AG10803 (cell line): ENCODE measurements at places on chromosomes 16 and 17.

GRCh38 chr16:57661936-57662906 lies 5.9 kb upstream of the ADGRG3 start:
- DNase-seq, result no peak

DNA sequence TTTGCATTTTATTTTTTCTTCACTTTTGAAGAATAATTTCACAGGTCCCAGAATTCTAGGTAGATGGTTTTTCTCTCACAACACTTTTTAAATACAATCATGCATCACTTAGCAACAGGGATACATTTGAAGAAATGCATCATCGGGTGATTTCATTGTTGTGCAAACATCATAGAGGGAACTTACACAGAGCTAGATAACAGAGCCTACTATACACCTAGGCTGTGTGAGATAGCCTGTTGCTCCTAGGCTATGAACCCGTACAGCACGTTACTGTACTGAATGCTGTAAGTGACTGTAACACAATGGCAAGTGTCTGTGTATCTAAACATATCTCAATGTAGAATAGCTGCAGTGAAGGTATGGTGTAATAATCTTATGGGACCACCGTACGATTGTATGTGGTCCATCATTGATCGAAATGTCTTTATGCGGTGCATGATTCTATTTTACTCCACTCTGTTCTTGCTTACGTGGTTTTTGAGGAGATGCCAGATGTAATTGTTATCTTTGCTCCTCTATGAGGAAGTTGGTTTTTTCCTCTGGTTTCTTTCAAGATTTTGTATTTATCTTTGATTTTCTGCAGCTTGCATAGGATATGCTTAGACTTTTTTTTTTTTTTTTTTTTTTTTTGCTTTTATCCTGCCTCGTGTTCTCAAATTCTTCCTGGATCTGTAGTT lies 35.5 kb upstream of the TMEM92 start:
- DNase-seq, result no peak

- DNase-seq, result no peak
Observed at GRCh38 chr17:69417545-69418483, 3.3 kb downstream of the MAP2K6 start.

DNA sequence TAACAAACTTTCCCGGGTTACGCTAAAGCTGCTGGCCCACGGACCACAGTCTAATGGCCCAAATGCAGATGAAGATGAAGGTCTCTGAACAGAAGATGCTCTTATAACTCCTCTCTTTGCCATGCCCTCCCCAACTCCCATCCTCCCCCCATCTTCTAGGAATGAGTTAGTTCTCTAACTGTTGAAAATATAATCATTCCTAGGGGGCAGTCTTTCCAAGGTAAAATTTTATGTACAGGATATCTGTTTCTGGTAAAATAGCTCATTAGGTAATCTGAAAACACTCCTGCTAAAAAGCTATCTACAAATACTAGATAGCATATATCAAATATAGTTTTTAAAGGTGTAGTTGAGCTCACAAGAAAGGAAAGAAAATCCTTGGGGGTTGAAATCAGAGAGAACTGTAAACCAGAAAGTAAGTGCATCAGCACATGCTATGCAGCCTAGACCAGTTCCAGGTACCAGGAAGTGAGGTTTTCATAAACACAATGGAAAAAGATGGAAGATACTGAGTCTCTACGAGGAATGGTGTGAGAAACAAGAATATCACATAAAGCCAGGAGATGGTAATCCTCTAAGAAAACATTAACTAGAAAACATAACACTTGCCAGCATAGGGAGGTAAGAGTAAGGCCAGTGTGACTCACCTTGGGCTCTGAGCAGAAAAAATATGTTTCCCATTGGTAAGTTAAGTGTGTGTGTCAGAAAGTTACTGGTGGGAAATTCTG lies 38.1 kb downstream of the CMC2 start:
- peak; percentile 31 for DNase-seq

- DNase-seq, result peak; percentile 53
Observed at GRCh38 chr16:31880322-31880979, 6.8 kb downstream of the ZNF267 start.

DNA sequence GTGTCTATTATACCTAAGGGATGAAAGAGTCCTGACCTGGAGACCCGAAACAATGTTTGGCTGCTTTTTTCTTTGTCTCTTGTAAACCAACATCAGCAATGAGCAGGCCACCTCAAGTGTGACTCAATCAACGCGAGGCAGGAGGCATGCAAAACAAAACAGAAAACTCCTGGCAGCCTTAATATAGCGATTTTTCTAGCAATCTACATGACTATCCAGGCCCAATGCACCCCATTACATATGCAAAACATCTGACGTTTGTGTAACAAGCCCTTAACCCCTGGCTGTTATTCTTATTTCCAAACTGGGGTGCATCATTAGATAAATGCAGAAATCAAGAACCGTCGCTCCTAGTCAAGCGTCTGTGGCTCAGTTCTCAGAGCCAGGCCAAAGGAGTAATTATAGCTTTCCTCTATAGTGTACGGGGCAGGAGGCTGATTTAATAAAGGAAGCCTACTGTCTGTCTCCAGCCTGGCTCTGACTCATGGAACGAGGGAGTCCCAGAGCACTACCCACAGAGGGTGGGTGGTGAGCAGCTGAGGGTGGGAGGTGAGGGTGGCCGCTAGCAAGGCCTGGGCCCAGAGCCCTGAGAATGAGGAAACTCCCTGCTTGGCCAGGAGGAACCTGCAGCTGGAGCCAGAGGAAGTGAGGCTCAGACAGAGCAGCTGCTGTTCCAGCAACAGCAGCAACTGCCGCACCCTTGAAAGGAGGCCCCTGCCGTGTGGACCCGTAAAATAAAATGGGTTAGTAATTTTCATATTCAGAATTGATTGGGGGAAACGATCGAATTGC lies 43.9 kb downstream of the CHD9 start:
- DNase-seq, result peak; percentile 92

GRCh38 chr17:61294777-61295176 lies 104.9 kb upstream of the TBX2 start:
- peak; percentile 65 for DNase-seq

GRCh38 chr16:84616515-84616914 lies 1.4 kb downstream of the COTL1 start:
- no peak for DNase-seq
